ENCODE measurements at places on chromosomes 16 and 17. TPM values are rescaled to one million over a fixed set of nuclear protein-coding genes. Genes with fewer than 3 reads are reported as not detected.

SLC6A2 gene
- total RNA-seq: not detected

TAC4 gene
- total RNA-seq: not detected

OR1F1 gene
- total RNA-seq: not detected

MGAT5B gene
- total RNA-seq: 2.2 TPM

KCNH4 gene
- total RNA-seq: under 0.01 TPM

NOTUM gene
- under 0.01 TPM for total RNA-seq

CHST4 gene
- total RNA-seq: not detected

HES7 gene
- 0.33 TPM for total RNA-seq

KRTAP2-3 gene
- total RNA-seq: not detected

ATP2A3 gene
- total RNA-seq: not detected

CA10 gene
- not detected for total RNA-seq

KRTAP1-1 gene
- not detected for total RNA-seq

SHCBP1 gene
- total RNA-seq: 23.8 TPM

KRTAP2-1 gene
- total RNA-seq: not detected

PRCD gene
- under 0.01 TPM for total RNA-seq

ATXN7L3 gene
- total RNA-seq: 55.2 TPM

C16orf96 gene
- not detected for total RNA-seq

HNF1B gene
- total RNA-seq: not detected

BHLHA9 gene
- total RNA-seq: not detected

ARHGAP23 gene
- total RNA-seq: 66.9 TPM

LHX1 gene
- total RNA-seq: not detected

NPTX1 gene
- 0.29 TPM for total RNA-seq

RGS9 gene
- total RNA-seq: 1.3 TPM

COIL gene
- total RNA-seq: 17.0 TPM

KRT13 gene
- not detected for total RNA-seq

SPATA22 gene
- total RNA-seq: not detected

FAM20A gene
- total RNA-seq: not detected

HOXB7 gene
- total RNA-seq: 14.4 TPM

HCRT gene
- total RNA-seq: not detected

GAST gene
- not detected for total RNA-seq

CDH16 gene
- not detected for total RNA-seq

TPSAB1 gene
- total RNA-seq: not detected

HEATR9 gene
- total RNA-seq: not detected

CASKIN2 gene
- 18.6 TPM for total RNA-seq

GPRC5C gene
- total RNA-seq: 0.67 TPM

APRT gene
- 96.6 TPM for total RNA-seq

RSPRY1 gene
- total RNA-seq: 71.9 TPM

CACNG1 gene
- not detected for total RNA-seq

LITAFD gene
- total RNA-seq: not detected

PRSS36 gene
- total RNA-seq: 0.65 TPM

PNMT gene
- not detected for total RNA-seq

CMTM1 gene
- total RNA-seq: 3.1 TPM

KRTAP4-12 gene
- not detected for total RNA-seq

DDX52 gene
- 39.2 TPM for total RNA-seq

SLC52A1 gene
- total RNA-seq: 0.33 TPM

FTO gene
- total RNA-seq: 104 TPM

SEPHS2 gene
- total RNA-seq: 12.1 TPM

SOX8 gene
- total RNA-seq: 0.65 TPM

UMOD gene
- not detected for total RNA-seq

MYL4 gene
- 1.5 TPM for total RNA-seq

MYCBPAP gene
- total RNA-seq: 0.29 TPM

MYH1 gene
- total RNA-seq: not detected

NCBP3 gene
- 28.1 TPM for total RNA-seq

All from vein endothelial cell (primary cell).